ENCODE measurements at places on chromosomes 3 and 15. TPM values are rescaled to one million over a fixed set of nuclear protein-coding genes. Genes with fewer than 3 reads are reported as not detected.

GRCh38 chr3:28547677-28548076 lies 199.1 kb upstream of the AZI2 start:
- no peaks in the 10 kb centered on the region for H3K4me1 ChIP-seq
- no peaks in the 10 kb centered on the region for H3K36me3 ChIP-seq
- H3K27me3 ChIP-seq: no peaks in the 10 kb centered on the region
- H3K27ac ChIP-seq: no peak overlapping the region

CEP19 gene
- total RNA-seq: 4.3 TPM

TGFBR2 gene
- total RNA-seq: 232 TPM

- H3K4me1 ChIP-seq: no peaks in the 10 kb centered on the region
- H3K36me3 ChIP-seq: no peaks in the 10 kb centered on the region
- DNase-seq: no peak
- H3K4me3 ChIP-seq: no peak overlapping the region
Measured at GRCh38 chr3:81446806-81447205, 314.6 kb downstream of the GBE1 start.

DNA sequence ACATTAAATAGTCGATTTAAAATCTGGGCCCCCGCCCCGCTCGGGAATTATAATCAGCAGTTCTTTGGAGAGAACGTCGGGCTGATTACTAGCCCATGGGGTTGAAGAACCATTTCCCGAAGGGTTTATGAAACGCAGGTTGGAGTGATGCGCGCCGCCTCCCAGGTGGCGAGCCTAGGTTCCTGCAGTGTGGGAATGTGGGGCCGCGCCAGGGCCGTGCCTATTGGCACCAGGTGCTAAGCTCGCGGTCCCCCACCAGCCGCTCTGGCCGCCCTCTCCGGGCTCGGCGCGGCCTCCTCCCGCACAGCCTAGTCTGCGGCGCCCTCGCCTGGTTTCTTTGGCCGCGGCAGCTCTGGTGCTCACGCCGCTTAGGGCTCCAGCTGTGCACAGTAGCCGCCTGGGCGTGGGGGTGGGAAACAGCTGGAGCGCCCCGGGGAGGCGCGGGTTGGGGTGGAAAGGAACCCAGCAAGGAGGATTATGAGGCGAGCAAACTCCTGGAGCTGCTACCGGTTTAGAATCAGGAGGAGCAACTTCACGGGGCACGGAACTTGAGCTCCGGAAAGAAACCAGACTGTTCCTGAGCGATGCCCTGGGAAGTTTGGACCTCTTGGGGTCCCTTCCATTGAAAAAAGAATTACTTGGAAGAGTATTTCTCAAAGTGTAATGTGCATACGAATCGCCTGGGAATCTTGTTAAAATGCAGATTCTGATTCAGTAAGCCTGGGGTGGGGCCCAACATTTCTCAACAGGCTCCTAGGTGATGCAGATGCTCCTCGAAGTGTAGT lies 5.6 kb upstream of the MECOM start:
- H3K27me3 ChIP-seq: peaks cover 49% of the 10 kb centered on the region
- peak; percentile 86 for DNase-seq
- H3K4me1 ChIP-seq: peaks cover 2% of the 10 kb centered on the region
- no peak overlapping the region for H3K27ac ChIP-seq
- H3K36me3 ChIP-seq: no peaks in the 10 kb centered on the region

- H3K27me3 ChIP-seq: no peaks in the 10 kb centered on the region
- H3K36me3 ChIP-seq: no peaks in the 10 kb centered on the region
- peak overlapping the region; percentile 78 for H3K27ac ChIP-seq
- H3K4me3 ChIP-seq: peak overlapping the region; percentile 50
- no peaks in the 10 kb centered on the region for H3K4me1 ChIP-seq
Measured at GRCh38 chr15:45377609-45378148, 665 bp downstream of the GATM start.

- no peaks in the 10 kb centered on the region for H3K4me1 ChIP-seq
- H3K36me3 ChIP-seq: no peaks in the 10 kb centered on the region
- no peak for DNase-seq
- no peaks in the 10 kb centered on the region for H3K27me3 ChIP-seq
- no peak overlapping the region for H3K27ac ChIP-seq
- H3K4me3 ChIP-seq: no peak overlapping the region
Measured at GRCh38 chr3:189673535-189673934, 42.3 kb downstream of the TP63 start.

TTLL3 gene
- total RNA-seq: 82.3 TPM

- DNase-seq: no peak
- peaks cover 2% of the 10 kb centered on the region for H3K4me1 ChIP-seq
- no peak overlapping the region for H3K4me3 ChIP-seq
- peak overlapping the region; percentile 77 for H3K27ac ChIP-seq
- no peaks in the 10 kb centered on the region for H3K27me3 ChIP-seq
Measured at GRCh38 chr3:186946756-186947375, 16.5 kb downstream of the ST6GAL1 start.

- DNase-seq: no peak
- H3K4me1 ChIP-seq: no peaks in the 10 kb centered on the region
- no peak overlapping the region for H3K4me3 ChIP-seq
- no peak overlapping the region for H3K27ac ChIP-seq
- peaks cover 10% of the 10 kb centered on the region for H3K27me3 ChIP-seq
Measured at GRCh38 chr3:71968544-71968943, 183.6 kb upstream of the PROK2 start.

RBP2 gene
- total RNA-seq: 1.1 TPM

TAMM41 gene
- total RNA-seq: 16.7 TPM

GRCh38 chr3:23435904-23436303 lies 232.8 kb downstream of the UBE2E2 start:
- no peak for DNase-seq
- no peak overlapping the region for H3K4me3 ChIP-seq

DNA sequence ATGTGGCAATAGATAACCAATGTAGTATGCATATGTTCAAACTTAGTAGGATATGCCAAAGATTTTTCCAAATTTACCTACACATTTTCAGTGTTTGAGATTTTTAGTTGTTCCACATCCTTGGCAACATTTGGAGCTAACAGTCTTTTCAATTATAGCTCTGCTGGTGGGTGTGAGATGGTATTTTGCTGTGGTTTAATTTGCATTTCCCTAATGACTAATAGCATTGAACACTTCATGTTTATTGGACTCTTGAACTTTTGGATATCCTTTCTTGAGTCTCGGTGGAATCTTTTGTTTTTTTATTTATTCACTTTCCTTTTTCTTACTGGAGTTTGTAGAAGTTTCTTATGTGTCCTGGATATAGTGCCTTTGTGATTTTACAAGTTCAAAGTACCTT lies 11.0 kb upstream of the ILDR1 start:
- no peaks in the 10 kb centered on the region for H3K36me3 ChIP-seq
- H3K4me3 ChIP-seq: no peak overlapping the region

DNA sequence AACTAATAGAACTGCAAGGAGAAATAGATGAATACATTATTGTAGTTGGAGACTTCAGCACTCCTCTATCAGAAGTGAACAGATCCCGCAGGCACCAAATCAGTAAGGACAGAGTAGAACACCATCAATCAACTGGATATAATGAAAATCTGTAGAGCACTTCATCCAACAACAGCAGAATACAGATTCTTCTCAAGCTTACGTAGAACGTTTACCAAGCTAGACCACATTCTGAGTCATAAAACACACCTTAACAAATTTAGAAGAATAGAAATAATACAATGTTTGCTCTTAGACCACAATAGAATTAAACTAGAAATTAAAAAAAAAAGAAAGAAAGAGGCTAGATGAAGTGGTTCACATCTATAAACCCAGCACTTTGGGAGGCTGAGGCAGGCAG lies 70.7 kb upstream of the NEDD4 start:
- H3K36me3 ChIP-seq: no peaks in the 10 kb centered on the region
- H3K27ac ChIP-seq: no peak overlapping the region
- DNase-seq: no peak
- no peaks in the 10 kb centered on the region for H3K4me1 ChIP-seq

GRCh38 chr3:10602769-10603768 lies 97.7 kb upstream of the ATP2B2 start:
- H3K4me1 ChIP-seq: no peaks in the 10 kb centered on the region
- H3K27me3 ChIP-seq: peaks cover 19% of the 10 kb centered on the region
- no peaks in the 10 kb centered on the region for H3K36me3 ChIP-seq

CORO2B gene
- 12.5 TPM for total RNA-seq

DNA sequence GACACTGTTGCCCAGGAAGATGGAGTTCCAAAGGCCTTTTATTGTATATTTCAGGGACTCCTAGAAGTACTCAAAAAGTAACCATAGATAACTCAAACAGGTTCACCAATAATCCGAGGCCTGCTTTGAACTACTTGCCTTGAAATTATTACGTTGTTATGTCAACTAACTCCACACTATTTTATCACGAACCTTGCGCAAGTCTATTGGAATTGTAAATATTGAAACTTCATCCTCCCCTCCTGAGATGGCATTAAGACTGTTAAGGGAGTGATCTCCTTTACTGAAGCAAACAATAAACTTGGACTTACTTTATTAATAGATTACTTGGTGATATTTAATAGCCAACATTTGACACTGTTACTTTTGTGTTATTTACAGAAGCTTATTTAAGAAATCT lies 199.6 kb upstream of the GADL1 start:
- no peak overlapping the region for H3K4me3 ChIP-seq
- DNase-seq: no peak
- no peaks in the 10 kb centered on the region for H3K36me3 ChIP-seq
- no peak overlapping the region for H3K27ac ChIP-seq
- H3K27me3 ChIP-seq: no peaks in the 10 kb centered on the region

GRCh38 chr3:192916371-192917027 lies 1.2 kb downstream of the MB21D2 start:
- H3K4me3 ChIP-seq: peak overlapping the region; percentile 79
- peaks cover 3% of the 10 kb centered on the region for H3K4me1 ChIP-seq
- H3K27ac ChIP-seq: peak overlapping the region; percentile 96

- DNase-seq: no peak
- no peaks in the 10 kb centered on the region for H3K36me3 ChIP-seq
- no peaks in the 10 kb centered on the region for H3K4me1 ChIP-seq
- no peak overlapping the region for H3K4me3 ChIP-seq
Measured at GRCh38 chr15:40128766-40129660, 20.3 kb upstream of the BMF start.

CIDEC gene
- not detected for total RNA-seq
